Naive B cell (primary cell): ENCODE measurements at places on chromosomes 2 and 18.

GRCh38 chr2:39506215-39506614 is 69.1 kb upstream of the MAP4K3 start:
- DNase-seq, result no peak

DNA sequence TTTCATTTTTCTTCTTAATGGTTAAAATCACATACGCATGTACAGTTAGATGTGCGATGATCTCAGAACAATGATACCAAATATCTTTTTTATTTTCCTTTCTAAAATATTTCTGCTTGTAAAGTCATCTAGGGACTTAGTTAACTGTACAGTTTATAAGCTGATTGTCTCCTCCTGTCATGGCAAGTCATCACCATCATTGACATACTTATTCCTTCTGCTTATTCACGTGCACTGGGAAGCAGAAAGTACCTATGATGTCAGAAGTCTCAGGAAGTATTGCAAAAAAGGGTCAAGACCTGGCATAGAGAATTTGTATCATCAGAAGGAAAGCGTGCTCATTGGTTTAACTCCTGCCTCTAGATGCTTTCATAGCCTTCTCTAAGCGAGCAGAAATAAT is 154.2 kb downstream of the DSC3 start:
- DNase-seq, result no peak

DNA sequence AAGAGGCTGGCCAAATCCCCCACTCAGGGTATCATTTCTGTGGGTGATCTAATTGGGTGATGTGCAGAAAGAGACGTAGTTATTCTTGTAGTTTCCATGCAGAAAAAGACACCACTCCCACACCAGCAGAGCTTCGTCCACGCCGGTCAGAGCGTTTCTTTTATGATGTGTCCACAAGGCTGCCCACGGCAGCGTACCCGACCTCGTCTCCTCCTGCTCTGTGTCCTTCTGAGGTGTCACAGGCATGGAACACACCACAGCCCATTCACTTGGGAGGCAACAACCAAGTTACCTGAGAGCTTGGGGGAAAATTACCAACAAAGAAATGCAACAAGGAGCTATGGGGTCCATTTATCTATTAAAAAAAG is 131.3 kb downstream of the PXDN start:
- DNase-seq, result no peak

- no peak for DNase-seq
Observed at GRCh38 chr18:5449858-5450509, 93.8 kb downstream of the EPB41L3 start.

DNA sequence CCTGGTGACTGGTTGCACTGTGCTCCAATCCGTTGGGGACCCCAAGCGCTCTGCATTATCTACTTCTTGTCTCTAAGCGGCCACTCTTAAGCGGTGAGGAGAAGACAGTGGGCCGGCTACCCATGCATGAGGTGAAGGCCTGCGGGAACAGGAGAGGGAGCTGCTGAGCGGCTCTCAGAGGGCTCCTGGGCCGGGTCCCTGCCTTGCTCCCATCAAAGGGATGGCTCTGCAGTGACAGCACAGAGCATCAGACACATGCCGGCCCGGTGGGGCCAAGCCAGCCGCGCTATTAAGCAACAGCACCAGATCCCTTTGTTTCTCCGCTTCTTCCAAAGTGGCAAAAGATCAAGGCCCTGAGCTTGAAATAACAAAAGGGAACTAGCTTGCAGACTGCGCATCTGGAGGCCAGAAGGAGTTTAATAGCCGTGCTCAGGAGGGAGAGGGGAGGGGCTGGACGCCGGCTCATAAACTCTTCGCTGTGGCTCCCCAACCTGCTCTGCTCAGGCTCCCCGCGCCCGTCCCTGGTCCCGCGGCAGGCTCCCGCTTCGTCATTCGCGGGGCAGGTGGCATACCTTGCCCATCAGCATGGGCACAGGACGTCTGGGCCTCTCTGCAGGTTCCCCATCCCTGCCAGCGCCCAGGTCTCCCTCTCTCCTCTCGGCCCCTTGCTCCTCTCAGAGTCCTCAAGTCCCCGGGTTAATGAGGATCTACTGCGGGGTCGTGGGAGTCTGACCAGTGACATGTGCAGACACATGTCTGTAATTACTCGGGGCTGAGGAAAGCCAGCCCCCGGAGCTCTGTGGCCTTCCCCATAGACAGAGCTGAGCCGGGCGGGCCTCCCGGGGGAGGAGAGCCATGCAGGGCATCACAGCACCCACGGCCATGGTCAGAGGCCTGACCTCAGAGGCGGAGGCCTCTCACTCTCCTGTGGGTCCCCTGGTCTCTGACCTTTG is 96.7 kb downstream of the ASB1 start:
- DNase-seq, result no peak

- DNase-seq, result no peak
Observed at GRCh38 chr2:120508567-120509041, 162.7 kb downstream of the INHBB start.

DNA sequence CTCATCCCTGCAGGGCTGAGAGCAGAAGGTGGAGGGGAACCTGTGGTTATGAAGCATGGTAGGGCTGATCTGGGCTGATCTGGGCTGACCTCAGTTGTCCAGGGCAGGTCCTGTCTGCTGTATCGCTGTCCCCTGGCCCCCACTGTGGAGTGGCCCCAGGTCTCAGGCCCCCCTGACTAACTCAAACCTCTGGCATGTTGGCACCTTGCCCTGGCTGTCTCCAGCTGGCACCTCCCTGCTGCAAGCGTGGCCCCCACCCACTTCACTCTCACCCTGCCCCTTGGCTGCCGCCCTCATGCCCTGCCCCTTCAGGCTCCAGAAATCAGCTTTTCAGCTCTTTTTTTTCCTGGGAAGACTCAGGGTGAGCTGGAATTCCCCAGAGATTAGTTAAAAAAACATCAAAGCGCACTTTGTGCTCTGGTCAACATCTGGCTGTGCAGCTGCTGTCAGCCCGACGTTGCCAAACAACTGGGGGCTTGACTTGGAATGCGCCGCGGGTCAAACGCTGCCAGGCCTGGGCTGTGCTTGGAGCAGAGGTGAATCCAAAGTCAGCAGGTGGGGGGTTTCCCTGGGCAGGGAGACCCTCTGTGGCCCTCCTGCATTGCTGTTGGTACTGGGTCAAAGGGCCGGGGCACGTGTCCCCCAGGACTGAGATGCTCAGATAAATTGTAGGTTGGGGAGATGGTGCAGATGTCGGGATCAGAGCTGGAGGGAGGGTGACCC is 173.8 kb upstream of the HDAC4 start:
- DNase-seq, result no peak

DNA sequence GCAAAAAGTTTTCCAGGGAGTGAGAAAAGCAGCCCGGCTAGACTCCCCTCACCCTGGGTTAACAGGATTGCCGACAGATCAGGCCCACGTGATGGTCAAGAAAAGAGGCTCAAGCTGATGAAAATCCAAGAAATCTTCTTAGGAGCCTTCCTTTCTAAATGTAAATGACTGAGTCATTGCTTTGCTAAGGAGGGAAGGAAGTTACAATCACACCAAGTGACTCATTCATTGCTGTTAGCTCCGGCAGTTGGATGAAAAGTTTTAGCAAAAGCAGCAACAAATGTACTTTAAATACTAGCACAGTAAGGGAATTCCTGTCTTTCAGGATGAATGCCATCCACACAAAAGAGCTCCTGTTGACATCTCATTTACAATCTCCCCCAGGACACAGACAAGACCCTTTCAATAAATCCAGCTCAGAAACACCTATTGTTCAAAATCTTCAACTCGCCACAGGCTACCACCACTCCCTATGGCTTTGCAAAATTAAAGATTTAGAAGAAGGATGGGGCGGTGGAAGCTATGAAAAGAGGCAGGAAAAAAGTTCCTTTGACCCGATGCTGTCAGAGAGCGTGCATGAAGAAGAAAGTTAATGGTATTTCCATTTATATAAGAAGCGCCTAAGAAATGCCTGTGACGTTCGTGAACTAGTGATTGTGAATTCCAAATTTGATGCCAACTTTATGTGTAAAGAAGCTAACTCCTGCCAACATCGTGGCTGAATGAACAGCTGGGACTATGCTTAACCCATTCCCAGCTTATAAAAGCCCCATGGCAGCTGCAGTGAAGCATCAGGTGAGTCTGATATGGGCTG is 153.7 kb downstream of the TGIF1 start:
- no peak for DNase-seq
